ENCODE measurements at places on chromosomes 4 and X.

DNA sequence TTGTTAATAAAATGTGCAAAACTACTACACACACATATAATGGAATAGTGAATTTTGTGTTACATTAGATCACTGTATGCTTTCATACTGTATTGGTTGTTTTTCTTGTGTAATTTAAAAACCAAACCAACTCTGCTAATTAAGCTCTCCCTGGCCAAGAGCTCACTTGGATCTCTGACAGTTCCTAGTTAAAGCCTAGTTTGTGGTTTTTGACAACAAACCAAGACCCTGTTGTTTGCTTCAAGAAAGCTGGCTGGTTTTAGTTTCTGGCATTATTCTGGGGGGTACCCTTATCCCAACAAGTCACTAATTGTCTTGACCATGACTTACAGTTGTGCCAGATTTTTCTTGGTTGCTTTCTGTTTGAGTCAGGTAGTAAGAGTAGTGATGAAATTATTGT lies 121.4 kb upstream of the CXorf66 start:
- DNase-seq, result no peak

GRCh38 chr4:119726505-119726904 lies 97.9 kb upstream of the PDE5A start:
- DNase-seq, result no peak

- no peak for DNase-seq
Observed at GRCh38 chr4:52052475-52052780, 1.3 kb downstream of the SPATA18 start.

DNA sequence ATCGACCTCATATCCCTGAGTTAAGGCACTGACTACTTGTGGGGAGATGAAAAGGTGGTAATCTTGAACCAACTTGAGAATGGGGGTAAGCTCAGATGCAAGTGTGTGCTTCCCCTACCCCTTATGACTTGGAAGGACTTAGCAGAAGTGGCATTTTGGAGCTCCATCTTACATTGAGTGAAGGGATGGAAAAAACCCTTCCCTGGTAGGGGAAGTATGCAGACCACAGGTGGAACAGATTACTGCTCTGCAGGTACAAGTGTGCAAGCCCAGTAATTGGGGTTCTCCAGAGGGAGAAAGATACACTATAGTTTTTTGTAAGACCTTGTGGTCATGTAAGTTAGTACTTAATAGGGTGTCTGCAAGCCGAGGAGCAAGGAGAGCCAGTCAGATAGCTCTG lies 12.2 kb upstream of the WDR1 start:
- DNase-seq, result no peak

GRCh38 chr4:9608300-9608699 lies 164.1 kb downstream of the DEFB131A start:
- DNase-seq, result no peak

- DNase-seq, result no peak
Observed at GRCh38 chrX:137424679-137425078, 141.2 kb upstream of the ZIC3 start.

- no peak for DNase-seq
Observed at GRCh38 chr4:155944516-155944915, 9.2 kb downstream of the CTSO start.

GRCh38 chr4:81802285-81802846 lies 330.7 kb upstream of the RASGEF1B start:
- no peak for DNase-seq

DNA sequence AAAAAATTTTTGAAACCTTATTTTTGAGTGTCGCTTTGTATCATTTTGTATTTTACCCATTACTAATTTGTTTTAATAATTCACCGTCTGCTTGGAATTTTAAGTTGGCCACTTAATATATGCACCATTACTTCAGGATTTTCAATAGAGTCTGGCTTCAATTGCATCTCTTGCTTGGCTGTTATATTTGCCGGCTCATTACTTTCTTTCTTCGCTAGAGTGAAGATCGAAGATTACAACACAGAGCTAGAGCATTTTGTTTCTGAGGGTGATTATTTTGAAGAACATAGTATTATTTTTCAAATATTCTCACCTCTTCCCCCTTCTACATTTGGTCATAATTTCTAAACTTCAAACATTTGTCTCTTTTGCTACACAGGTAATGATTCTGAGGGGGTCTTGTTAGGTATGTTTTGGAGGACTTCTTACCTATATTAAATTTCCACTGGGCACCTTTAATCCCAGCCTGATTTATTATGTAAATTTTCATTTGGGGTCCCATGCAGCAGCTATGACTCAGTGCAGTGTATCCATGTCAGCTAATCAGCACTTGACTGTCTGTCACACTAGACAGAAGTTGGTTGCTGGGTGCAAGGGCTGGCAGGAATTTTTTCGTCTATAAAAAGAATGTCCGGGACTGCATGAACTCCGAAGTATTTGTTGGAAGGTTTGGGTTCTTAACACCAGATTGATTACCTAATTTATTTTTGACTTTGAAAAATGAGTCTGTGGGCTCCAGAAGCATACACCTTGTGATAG lies 18.6 kb downstream of the TBC1D1 start:
- no peak for DNase-seq

- no peak for DNase-seq
Observed at GRCh38 chr4:166823126-166823525, 411.2 kb downstream of the SPOCK3 start.

DNA sequence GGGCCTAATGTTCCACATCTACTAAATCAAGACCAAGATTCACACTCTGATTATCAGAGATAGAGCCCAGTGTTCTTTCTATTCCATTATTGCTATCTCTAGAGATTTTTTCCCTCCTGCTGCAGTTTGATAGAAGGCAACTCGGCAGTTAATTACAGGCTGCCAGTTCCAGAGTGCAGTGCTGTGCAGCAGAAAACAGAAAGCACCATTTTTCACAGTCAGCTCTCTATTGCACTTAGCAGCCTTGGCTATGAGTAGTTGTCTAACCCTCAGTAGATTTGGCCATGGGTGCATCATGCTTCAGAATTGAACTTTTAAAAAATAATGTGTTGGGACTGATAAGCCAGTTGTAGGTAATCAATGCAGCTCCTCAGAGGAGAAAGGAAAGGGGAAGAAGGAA lies 295.3 kb downstream of the MID1IP1 start:
- DNase-seq, result peak; percentile 3

DNA sequence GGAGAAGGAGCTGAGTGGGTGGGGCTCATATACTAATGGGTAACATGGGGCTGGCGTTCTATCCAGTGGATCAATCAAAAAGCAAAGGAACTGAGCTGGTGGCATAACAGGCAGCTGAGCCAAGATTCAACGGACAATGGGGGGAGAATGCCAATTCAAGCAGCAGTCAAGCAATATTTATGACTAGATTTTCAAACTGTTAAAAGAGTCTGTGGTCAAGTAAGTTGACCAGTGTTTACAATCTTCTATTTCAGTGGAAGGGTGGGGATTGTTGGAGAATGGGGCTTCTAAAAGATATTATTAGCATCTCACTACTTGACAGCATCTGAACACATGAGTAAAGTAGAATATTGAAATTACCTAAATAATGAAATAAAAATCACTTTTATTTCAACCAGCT lies 64.9 kb upstream of the SCRG1 start:
- no peak for DNase-seq

DNA sequence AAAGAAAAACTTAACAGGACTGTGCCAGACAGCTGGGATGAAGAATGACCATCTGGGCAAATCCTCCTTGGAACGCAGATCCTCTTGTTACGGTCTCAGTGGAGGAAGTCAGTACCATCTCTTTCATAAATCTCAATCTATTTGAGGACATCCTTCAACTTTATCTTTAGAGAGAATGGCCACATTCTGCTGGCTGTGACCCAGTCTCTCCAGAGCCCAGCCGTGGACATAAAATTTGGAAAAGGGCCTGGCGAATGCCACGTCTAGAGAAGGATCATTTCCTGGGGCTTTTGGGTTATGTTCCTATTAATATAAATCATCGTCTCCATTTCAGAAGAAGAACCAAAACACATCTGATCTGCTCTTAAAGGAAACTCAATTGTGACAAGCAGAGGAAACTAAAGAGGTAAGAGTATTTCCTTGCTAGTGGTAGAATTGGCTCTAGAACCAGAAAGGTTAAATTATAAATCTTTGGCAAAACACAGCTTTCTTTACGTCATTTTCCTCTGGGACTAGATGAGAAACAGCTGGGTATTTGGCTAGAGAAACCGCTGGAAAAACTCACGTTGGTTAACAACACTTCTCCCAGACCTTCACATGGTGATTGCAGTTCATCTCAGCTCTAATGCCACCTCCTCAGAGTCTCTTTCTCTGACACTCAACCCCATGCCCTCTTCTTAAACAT lies 164.7 kb downstream of the CHIC2 start:
- DNase-seq, result no peak

DNA sequence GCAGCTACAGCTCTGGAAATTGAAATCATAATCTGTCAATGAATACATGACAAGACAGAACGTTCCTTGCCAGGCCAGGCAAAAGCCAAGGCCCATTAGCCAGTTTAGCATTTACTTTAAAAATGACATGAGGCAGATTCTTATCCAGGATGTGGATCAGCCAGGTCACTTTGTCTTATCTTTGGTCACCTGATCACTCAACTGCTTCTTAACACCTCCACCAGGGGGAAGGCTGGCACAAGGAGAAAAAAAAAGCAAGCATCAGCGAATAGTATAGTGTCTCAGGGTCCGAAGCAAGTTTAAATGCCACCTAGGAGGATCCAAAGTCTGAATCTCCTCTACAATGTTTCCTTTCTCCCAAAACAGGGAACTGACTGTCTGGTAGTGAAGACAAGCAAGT lies 18.8 kb downstream of the ATP1B4 start:
- peak; percentile 4 for DNase-seq

DNA sequence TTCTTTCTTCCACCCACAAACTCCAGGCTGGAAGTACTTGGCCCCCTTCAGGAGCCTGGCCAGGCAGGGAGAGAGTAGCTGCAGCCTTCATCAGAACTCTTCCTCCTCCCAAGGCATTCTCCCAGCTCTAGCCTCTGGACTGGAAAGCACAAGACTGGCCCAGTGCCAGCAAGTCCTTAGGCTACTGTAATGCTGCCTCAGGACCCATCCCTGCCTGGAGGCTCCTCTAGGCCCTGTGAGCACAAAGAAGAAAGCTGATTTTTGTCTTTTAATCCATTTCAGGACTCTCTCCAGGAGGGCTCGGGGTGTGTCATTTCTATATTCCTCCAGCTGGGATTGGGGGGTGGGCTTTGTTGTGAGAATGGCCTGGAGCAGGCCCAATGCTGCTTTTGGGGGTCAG lies 10.8 kb downstream of the AWAT2 start:
- no peak for DNase-seq

DNA sequence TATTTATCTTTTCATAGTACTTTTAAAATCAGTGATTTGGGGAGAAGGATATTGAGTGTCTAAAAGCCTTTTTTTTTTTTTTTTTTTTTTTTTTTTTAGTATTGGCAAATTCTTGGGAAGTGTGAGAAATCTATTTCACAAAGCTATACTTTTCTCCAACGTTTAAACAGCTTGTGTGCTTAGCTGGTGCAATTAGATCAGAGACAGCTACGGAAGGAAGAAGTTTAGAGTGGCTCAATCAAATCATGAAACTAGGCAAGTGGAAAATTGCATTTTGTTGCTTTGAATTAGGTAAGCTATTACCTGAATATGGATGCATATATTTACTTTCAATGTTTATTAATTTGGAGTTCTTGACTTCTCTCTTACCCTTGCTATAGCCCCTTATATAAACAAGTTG lies 1001.9 kb downstream of the PDHA2 start:
- no peak for DNase-seq

DNA sequence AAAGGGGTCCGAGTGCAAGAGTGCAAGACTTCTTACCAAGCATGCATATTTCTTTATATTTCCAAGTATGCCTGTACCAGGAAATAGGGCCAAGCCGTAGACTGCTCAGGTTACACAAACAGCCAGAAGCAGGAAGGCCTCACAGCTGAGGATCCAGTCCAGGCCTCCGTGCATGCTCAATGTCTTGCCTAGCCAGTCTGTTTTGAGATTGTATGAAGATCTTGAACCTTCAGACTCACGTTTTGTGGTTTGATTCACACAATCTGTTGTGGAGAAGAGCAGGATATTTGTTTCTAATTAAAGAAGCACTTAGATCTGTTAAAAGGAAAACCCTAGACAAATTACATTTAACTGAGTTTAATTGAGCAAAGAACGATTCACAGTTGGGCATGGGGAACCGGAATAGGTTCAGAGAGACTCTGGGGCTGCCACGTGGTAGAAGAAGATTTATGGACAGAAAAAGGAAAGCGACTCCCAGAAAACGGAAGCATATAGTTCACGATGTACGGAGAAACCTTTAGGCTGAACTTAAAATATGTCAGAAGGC lies 1.2 kb downstream of the MGST2 start:
- DNase-seq, result peak; percentile 32

- DNase-seq, result peak; percentile 45
Observed at GRCh38 chr4:169677150-169677748, 56.9 kb downstream of the CLCN3 start.

- DNase-seq, result no peak
Observed at GRCh38 chrX:132786217-132786616, 172.2 kb downstream of the HS6ST2 start.

- no peak for DNase-seq
Observed at GRCh38 chrX:18906286-18906685, 77.6 kb downstream of the PHKA2 start.

DNA sequence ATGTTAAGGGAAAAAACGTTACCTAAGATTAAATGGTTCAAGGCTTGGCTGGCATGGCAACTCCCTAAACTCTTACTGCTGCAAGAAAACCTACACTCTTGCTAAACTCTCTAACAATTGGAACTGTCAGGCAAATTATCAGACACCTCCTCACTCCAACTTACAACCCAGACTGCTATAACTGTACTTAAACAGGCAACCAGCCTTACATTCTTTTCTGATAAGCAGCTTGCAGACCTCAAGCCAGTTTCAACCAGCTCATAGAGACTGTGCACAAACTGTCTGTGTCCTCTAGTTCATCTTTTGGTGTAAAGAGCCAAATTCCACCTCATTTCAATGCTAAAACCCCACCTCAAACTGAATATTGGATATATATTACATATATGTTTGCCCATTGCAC lies 504.9 kb downstream of the UBE2NL start:
- no peak for DNase-seq

- peak; percentile 27 for DNase-seq
Observed at GRCh38 chrX:43836435-43837184, 45.6 kb downstream of the MAOB start.

- DNase-seq, result peak; percentile 48
Observed at GRCh38 chr4:140012688-140013486, 141.1 kb downstream of the MAML3 start.

DNA sequence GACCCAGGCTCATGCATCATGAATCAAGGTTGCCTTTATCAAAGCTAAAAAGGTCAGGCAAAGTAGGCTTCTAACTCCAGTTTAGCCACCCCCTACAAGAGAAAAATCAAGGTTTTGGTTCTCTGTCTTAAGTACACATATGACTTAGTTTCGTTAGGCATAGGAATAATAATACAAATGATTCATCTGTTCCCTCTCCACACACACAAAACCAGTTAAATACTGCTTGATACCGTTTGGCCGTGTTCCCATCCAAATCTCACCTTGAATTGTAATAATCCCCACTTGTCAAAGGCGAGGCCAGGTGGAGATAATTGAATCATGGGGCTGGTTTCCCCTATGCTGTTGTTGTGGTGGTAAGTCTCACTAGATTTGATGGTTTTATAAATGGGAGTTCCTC lies 226.2 kb downstream of the HS6ST2 start:
- DNase-seq, result peak; percentile 80

- DNase-seq, result no peak
Observed at GRCh38 chrX:35439034-35439660, 359.0 kb upstream of the MAGEB16 start.

All from NCI-H1105 treated with DMSO at 0.1 percent for 48 hours (cell line).